Diencephalon (tissue), 1 donor: ENCODE measurements at places on chromosomes 7 and 10. TPM values are rescaled to one million over a fixed set of nuclear protein-coding genes. Genes with fewer than 3 reads are reported as not detected.

DNAJC1 gene
- 19.4 TPM for total RNA-seq

GPR15LG gene
- not detected for total RNA-seq

SLC18A3 gene
- total RNA-seq: 2.8 TPM

LBX1 gene
- total RNA-seq: not detected

HYAL4 gene
- total RNA-seq: not detected

SFTPA1 gene
- total RNA-seq: not detected

CALML5 gene
- not detected for total RNA-seq

ECHDC3 gene
- 1.6 TPM for total RNA-seq

MET gene
- 2.8 TPM for total RNA-seq

OR13A1 gene
- not detected for total RNA-seq

OLAH gene
- not detected for total RNA-seq

SEMA3D gene
- 10.1 TPM for total RNA-seq

AGAP5 gene
- total RNA-seq: 9.9 TPM

VWA2 gene
- total RNA-seq: 3.2 TPM

TRAPPC14 gene
- total RNA-seq: 16.8 TPM

ODAD2 gene
- total RNA-seq: 5.5 TPM

SLC35G1 gene
- 8.5 TPM for total RNA-seq

GRM3 gene
- 153 TPM for total RNA-seq

VPS37D gene
- 24.0 TPM for total RNA-seq
